Hematopoietic multipotent progenitor cell treated with erythropoietin and hydrocortisone succinate and interleukin-3 and kit ligand, for 15 days (in vitro differentiated cells): ENCODE measurements at places on chromosomes 5 and 9.

GRCh38 chr5:111375645-111376044 lies 136.7 kb downstream of the STARD4 start:
- no peak for DNase-seq

GRCh38 chr5:1338506-1339070 lies 6.3 kb downstream of the CLPTM1L start:
- DNase-seq: no peak

DNA sequence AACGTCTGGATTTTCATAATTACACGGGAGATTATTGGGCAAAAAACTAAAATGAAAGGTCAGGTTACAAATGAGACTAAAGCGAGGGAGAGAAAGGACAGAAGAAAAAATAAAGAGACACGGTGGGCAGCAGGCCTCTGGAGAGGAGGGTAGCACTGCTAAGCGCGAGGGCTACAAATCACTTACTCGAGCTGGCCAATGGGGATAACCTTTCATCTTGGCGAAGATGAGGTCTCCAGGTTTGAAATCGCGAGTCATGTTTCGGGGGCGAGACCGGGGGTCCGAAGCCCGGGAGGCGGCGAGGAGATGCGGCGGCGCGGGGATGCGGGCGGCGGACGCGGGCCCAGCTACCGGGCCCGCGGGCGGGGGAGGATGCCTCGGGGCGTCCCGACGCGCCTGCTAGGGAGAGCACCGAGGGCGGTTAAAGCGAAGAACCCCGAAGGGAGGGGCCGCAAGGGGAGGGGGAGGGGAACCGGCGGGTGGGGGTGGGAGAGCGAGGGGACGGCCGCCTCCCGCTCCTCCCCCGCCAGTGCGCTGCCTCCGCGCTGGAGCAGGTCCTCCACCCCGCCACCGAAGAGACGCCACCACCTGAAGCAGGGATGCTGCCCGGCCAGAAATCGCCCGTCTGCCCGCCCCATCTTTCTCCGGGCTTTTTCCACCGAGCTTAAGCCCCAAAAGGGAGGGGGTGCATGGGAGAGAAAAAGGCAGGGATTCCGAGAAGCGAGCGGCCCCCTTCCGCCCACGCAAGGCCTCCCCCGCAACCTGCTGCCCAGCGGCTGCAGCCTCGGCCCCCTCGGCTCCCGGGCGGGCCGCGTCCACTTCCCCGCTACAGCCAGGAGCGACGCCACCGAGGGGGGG lies 610 bp downstream of the PSIP1 start:
- DNase-seq: peak; percentile 54

GRCh38 chr9:107782381-107782780 lies 292.8 kb upstream of the KLF4 start:
- DNase-seq: no peak

- DNase-seq: no peak
Measured at GRCh38 chr9:30744871-30745270, 1639.6 kb upstream of the ACO1 start.

DNA sequence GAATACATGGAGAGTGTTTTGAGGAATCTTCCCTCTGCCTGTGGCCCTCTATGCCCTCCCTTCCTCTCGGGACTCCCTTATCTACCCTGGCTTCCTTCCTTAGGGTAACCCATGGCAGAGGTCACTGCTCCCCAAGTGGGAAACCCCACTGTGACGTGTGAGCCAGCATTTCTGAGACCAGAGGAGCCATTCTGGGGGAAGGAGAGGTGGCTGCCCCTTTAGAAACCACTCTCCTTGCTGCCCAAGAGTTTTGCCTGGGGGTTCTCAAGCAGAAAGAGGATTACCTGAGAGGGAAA lies 23.1 kb downstream of the CCNJL start:
- DNase-seq: no peak

DNA sequence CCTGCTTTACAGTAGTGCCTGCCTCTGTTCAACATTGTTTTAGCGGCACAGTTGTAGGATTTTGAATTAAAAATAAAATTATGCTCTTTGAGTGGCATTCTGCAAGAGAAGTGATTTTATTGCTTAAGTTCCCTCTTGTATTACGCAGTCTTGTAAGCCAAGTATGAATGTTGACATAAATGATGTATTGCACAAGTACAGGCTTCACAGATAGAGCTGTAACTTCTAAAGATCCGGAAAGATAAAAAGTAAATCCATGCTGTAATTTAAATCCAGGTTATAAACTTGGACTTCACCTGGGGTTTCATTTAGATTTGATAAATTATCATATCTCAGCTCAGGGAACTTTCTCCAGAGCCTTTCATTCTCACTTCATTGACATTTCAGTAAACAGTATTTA lies 1114.7 kb downstream of the PTPRD start:
- no peak for DNase-seq

DNA sequence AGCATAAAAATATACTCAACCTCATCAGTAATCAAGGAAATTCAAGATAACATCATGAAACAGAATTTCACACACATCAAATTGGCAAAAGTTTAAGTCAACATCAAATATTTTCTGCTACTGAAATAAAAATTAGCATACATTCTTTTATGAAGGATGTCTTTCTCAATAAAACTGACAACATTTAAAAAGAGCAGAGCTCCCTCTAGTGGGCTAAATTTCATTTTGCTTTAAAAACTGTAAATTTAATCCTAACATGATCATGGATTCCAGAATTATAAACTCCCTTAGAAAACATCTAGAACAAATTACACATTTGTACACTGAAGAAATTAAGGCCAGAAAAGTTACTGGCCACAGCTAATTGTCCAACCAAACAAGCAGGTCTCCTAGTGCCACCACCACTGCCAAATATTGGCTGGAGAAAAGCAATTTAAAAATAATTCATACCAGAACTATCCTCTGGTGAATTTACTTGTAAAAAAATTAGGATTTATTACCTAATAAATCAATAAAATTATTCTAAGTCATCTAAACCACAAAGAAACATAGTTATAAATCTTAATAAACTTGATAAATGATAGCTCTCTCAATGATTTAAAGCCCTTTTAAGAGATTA lies 31.2 kb downstream of the DEPDC1B start:
- peak; percentile 60 for DNase-seq

GRCh38 chr9:93505541-93506132 lies 52.3 kb upstream of the FAM120AOS start:
- no peak for DNase-seq

DNA sequence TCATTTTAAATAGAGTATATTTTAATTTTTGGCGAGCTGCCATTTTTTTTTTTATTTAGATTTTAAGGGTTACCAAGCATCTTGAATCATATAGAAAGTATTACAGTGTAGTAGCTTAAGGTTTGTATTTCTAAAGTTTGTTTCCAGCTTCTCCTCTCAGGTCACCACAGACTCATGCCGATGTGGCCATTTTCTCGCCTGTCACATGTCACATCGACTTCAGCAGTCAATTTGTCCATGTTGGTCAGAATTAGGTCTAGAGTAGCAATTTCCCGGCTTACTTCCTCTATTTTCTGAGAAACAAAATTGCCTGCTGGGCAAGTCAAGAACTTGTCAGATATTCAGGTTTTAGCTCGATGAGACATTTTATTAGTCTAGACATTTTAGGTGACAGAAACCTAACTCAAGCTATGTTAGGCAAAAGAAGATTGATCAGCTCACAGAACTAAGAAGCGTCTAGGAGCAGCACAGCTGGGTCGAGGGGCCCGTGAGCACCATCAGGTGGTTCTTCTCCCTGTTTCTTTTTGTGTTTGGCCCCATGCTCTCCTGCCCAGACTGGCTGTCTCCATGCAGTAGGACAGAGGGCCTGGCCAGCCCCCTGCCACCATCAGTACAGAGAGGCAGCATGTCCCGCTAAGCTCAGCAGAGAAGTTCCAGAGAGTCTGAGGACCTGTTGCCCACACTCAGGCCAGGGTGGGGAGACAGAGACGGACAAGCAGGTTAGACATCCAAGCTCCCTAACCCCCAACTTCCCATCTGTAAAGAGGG lies 48.4 kb upstream of the AFAP1L1 start:
- DNase-seq: no peak

- DNase-seq: no peak
Measured at GRCh38 chr9:36874921-36875320, 159.1 kb downstream of the PAX5 start.
